Mammary epithelial cell (primary cell): ENCODE measurements at places on chromosomes 13 and 19. TPM values are rescaled to one million over a fixed set of nuclear protein-coding genes. Genes with fewer than 3 reads are reported as not detected.

CBARP gene
- 0.88 TPM for polyA plus RNA-seq

MAB21L1 gene
- polyA plus RNA-seq, result 0.28 TPM

GRCh38 chr13:22903301-22903700 is 277.5 kb upstream of the SGCG start:
- no peak for DNase-seq

- DNase-seq, result no peak
Observed at GRCh38 chr13:52887165-52887564, 38.7 kb upstream of the PCDH8 start.

GRCh38 chr13:31797154-31797775 is 57.9 kb downstream of the RXFP2 start:
- DNase-seq, result peak; percentile 22

GRCh38 chr13:74966814-74967424 is 515.0 kb downstream of the TBC1D4 start:
- no peak for DNase-seq
